Stimulated activated naive B cell treated with anti-CD40 and anti-IgM and Interleukin-4, amounts not matched to agents 10 μg/mL and 1 μg/mL and 100 μg/mL, for 72 hours (primary cell): ENCODE measurements at places on chromosomes 6 and 20.

- DNase-seq = no peak
Observed at GRCh38 chr6:125019918-125020317, 57.7 kb downstream of the RNF217 start.

GRCh38 chr6:34671801-34672656 is 24.5 kb downstream of the ILRUN start:
- DNase-seq = peak; percentile 76

GRCh38 chr6:105452376-105452775 is 49.5 kb upstream of the PREP start:
- DNase-seq = no peak

DNA sequence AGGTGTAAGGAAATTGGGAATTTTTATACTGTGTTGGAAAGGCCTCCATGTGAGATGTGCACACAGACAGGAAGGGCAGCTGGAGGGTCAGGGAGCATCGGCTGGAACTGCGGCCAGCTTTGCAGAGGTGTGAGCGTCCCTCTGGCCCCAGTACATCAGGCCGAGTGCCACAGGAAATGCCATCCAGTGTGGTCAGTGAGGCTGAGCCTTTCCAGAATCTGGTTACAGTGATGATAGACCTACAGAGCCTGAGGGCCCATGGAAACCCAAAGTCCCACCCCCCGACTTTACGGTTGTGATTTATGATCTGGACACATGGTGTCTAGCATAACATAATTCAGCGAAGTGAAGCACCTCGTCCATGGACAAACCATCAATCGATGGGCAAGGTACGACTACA is 137.3 kb upstream of the PDE10A start:
- no peak for DNase-seq

GRCh38 chr20:51500311-51500710 is 42.2 kb downstream of the NFATC2 start:
- DNase-seq = peak; percentile 46

GRCh38 chr6:135505648-135506047 is 8.1 kb upstream of the AHI1 start:
- DNase-seq = no peak

- no peak for DNase-seq
Observed at GRCh38 chr6:154689493-154690255, 43.5 kb upstream of the SCAF8 start.

DNA sequence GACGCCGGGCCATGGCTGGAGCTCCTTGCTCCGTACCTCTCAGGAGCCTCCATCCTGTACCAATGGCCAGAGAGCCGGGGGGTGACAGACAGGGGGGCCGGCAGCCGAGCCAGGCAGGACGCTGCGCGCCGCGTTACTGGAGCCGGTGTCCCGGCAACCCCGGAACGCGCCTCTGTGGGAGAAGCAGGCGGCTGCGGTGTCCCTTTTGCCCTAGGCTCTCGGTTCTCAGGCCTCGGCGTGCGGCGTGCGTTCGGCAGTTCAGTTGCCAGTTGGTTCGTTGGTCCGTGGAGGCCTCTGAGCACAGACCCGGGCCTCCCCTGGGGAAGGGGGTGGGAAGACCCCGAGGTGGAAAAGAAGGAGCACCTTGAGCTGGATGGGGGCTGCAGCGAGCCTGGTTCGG is at the start of gene SPATS1:
SPATS1 (plus strand) TSS at position 162 of the 400 bp plus-strand sequence. CDS start 446 bp downstream, outside the sequence.
- DNase-seq = no peak

GRCh38 chr6:125748406-125749172 is 843 bp upstream of the HEY2 start:
- DNase-seq = no peak
